A375 (cell line): ENCODE measurements at places on chromosomes 4 and X. TPM values are rescaled to one million over a fixed set of nuclear protein-coding genes. Genes with fewer than 3 reads are reported as not detected.

KCND1 gene
- 0.30 and 0.96 TPM in 2 replicates for total RNA-seq

VCX3B gene
- 31.7 and 34.5 TPM in 2 replicates for total RNA-seq

HCCS gene
- total RNA-seq = 40.0 and 45.2 TPM in 2 replicates

GPR78 gene
- total RNA-seq = not detected in 2 replicates

RNF150 gene
- total RNA-seq = 1.7 and 1.9 TPM in 2 replicates
